NCI-H524 (cell line): ENCODE measurements at places on chromosomes 4 and X.

- DNase-seq: no peak
These were observed 3.3 kb upstream of the LRAT start for GRCh38 chr4:154740462-154740861.

DNA sequence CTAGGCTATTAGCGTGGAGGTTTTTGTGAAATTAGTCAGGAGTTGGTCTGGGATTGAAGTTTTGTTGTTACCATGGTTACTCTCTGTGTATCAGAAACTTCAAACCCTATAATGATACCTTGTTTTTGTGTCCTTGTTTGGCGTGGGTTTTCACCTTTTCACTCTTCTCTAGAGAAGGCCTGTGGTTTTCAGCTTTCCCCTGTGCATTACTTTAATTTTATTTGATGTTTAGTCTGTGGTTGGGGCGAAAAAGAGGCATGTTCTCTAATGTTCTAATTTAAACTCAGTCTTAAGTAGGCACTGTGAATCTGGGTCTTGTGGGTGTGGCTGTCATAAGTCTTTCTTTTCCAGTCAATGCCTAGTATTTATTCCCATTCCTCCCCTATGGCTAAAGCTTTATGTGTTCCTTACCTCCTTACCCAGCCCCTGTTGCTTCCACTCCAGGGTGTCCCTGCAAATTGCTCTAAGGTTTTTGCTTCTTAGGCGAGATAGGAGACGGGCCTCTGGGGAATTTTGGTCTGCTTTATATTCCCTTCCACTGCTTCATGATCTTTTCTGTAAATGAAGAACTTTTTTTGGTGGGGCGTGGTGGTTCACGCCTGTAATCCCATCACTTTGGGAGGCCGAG, 326.3 kb upstream of the ZCCHC13 start:
- DNase-seq: no peak

DNA sequence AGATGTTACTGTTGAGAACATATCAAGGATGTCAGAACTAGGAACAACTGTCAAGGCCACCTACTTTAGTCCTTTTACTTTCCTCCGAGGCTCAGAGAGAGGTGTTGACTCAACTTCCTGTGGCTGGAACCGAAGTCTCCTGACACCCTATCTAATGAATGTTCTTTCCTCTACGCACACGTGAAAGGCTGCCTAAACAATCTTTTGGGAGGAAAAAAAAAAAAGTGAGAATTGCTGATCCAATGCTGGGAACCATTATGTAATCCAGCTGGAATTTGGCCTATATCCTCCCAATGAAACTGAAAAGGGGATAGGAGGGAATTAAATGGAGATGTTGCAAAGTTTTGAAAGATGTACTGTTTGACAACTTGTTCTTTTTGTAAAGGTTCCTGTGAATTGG, 8.3 kb upstream of the MAP7D3 start:
- no peak for DNase-seq

DNA sequence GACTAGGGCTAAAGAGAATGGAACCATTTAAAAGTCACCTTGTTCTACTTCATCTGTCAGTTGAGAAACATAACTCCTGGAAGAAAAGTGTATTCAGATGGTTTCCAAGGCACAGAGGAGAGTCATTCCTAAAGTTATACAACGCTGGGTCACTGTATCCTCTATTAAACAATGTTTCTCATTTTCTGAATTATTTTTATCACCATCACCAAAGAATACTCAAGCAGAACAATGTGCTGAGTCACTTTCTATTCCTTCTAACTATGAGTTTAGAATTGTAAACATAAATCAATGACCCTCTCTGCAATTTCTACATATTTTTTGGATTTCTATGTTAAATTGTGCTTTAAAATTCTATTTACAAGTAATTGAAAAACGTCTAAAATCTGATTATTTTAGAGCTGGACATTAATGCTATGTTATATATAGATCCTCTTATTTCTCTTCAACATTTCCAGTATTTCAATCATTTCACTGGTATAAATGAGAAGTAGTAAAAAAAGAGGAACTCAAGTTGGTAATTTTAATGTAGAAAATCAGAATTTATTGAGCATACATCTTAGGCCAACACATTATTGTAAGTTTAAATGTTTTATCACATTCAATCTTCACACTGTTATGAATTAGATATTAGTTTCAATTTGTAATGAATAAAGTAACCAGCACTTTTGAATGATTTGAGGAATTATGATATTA, 7.5 kb downstream of the DTHD1 start:
- DNase-seq: no peak

GRCh38 chrX:63673896-63674295, 111.1 kb downstream of the ARHGEF9 start:
- no peak for DNase-seq

DNA sequence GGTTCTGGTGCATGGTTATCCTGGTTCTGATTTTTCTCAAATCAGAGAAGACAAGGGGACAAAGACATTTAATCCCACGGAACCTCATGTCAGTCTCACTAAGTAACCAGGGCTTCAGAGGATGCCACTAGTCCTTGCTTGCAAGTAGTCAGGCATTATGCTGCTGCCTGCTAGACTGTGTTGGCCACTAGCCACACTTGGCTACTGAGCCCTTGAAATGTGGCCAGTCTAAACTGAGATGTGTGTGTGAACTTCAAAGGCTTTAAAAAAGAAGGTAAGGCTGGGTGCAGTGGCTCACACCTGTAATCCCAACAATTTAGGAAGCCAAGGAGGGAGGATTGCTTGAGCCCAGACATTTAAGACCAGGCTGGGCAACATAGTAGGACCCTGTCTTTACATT, 48.6 kb upstream of the IGFBP7 start:
- no peak for DNase-seq

DNA sequence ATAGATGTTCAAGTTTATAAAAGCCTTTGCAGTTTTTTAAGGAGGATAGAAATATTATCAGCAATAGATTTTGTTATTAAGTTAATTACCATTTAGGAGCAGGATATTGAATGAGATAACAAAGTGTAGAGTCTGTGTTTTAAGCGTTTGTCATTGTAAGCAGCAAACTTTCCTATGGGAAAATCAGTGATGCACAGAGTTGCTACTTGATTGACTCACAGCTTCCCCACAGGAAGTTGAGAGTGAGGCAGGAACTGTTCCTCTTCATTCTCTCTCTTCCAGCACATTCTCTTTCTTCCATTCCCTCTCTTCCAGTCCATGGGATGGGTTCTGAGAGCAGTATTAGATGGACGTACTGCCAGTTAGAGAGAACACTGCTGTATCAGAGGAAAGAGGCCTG, 867.7 kb upstream of the AGA start:
- no peak for DNase-seq

DNA sequence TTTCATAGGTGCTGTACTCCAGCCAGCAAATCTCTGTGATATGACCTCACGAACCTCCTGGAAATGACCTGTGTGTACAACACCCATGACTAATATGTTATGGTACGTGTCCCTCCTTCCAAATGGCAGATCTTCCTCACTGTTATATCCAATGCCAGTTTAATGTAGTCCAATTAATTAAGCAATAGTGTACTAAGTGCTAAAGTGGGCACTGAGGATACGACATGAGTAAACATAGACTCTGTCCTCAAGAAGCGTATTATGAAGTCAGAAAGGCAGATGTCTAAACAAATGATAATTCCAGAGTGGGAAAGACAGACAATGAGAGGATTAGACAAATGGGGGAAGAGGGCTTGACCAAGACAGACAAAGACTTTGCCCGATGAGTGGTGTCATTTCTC, 33.9 kb downstream of the GPRIN3 start:
- DNase-seq: no peak

- DNase-seq: no peak
These were observed 129.9 kb downstream of the SPRY1 start for GRCh38 chr4:123526511-123526910.

DNA sequence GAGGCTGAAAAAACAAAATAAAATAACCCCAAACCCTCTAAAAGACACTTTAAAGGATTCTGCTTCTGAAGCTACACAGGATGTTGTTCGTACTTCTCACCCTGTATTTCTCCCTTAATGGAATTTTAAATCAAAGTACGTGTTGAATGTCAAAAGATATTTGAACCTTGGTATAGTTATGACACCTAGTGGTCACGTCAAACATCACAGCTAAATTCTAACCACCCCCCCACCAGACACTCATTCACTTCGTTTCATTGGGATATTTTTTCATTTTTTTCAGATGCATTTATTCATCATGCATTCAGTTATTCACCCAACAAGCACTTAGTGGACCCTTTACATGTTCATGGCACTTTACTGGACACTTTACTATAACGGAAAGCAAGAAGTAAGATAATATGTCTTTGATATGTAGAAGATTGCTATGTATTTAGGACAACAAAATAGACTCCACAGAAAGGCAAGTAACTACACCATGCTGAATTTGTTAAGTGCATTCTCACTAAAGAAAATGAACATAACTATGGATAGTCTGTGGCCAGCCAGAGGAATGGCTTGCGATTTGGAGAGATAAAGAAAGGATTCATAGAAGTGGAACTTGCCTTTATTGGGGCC, 62.5 kb upstream of the GPR174 start:
- no peak for DNase-seq

- peak; percentile 5 for DNase-seq
These were observed 465 bp downstream of the BMPR1B start for GRCh38 chr4:94758141-94758699.

DNA sequence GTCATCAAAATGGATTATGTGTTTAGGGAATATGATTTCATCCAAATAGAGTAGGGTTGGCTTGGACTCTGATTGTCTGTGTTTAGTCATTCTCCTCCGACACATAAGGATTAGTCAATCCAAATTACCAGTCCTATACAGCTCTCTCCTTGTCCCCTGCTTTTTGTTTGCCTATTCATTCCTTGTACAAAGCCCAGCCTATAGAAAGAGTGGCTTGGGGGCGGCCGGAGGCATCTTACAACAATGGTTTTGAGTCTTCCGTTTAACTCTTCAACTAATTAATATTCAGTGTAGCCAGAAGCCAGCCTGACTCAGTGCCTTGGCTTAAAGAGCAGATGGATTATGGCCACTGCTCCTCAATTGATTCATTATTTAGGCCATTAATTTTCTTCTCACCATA, 796.6 kb upstream of the POU3F4 start:
- DNase-seq: no peak

DNA sequence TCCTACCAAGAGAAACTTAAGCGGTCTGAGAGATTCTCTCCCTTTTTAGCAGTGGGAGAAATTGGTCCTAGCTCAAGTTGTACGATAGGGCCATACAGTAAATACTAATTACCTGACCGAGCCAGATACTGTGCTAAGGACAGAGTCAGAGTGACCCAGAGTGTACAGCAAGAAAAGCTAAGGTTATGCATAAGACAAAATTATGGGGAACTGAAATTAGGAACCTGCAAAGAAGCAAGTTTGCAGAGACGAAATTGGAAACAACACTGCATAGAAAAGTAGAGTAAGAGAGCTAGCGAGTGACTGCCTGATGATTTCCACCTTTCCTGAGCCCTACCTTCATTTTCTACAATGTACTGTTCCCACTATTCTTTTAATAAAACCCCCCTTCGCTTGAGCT, 278.1 kb downstream of the NKX6-1 start:
- DNase-seq: no peak

DNA sequence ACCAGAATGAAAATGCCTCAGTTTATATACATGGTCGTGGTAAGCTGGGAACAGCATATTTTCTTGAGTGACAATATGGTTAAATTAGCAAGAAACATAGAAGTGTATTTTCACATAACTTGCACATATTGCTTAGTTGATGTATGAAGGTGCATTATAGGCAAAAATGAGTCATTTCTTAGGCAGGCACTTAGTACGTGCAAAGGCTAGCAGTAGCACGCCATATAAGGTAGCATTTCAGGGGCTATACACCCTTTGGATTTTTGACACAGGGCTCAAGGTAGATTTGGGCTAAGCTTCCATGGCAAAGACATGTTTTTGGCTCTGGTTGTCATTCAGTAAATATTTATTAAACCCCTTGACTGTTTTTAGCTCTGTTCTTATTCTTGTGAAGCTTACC, 33.1 kb downstream of the PCDH7 start:
- no peak for DNase-seq

GRCh38 chr4:89645482-89645881, 191.5 kb downstream of the SNCA start:
- no peak for DNase-seq

GRCh38 chr4:102390438-102390837, 45.2 kb upstream of the SLC39A8 start:
- DNase-seq: no peak

GRCh38 chr4:147110473-147111367, 165.1 kb upstream of the TTC29 start:
- DNase-seq: no peak

DNA sequence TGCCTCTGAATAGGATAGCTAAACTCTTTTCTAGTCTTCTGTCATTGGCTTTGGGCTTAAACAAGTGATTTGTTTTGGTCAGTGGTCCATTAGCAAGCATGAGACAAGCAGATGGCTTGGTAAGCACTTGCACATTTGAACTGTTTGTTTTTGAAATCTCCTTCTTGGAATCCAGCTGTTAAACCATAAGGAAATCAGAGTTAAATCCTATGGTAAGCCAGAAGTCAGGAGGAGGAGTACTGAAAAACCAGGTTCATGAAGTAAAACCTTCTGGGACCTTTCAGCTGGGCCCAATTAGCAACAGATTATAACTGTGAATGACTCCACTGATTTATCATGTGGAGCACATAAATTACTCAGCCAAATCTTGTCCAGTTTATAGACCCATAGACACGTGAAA, 1042.5 kb upstream of the PABPC4L start:
- DNase-seq: peak; percentile 81

DNA sequence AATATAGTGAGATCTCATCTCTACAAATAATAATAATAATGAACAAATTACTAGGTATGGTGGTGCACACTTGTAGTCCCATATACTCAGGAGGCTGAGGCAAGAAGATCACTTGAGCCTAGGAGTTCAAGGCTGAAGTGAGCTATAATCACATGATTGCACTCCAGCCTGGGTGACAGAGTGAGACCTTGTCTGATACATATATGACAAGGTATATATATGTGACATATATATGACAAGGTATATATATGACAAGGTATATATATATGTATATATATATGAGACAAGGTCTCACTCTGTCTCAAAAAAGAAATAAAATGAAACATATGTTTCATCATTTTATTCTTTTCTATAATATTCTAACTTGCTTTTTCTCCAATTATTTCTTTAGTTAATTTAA, 278.1 kb upstream of the TET2 start:
- DNase-seq: no peak

DNA sequence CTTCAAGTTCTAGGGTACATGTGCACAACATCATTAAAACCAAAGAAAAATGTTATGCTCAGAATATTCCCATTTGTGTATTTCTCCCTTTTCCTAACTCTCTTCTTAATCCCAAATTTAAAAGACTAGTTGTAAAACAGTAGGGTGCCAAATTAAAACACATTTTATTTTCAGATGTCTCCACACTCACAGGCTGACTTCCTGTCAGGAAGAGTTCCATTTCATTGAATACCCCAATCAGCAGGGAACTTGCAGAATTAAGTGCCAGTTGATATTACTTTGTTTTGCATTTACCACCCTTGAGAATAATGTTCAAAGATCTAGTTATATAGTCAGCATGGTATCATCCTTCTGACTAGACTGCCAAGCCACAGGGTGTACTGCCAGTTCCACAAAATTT, 207.9 kb downstream of the MAB21L2 start:
- DNase-seq: no peak

- DNase-seq: no peak
These were observed 155.9 kb downstream of the EVC2 start for GRCh38 chr4:5552451-5552850.

- no peak for DNase-seq
These were observed 16.4 kb upstream of the ZNF280C start for GRCh38 chrX:130285069-130285620.
